Stimulated activated CD8-positive, alpha-beta memory T cell treated with anti-CD3 and anti-CD28 coated beads, Interleukin-12 subunit alpha, Interleukin-12 subunit beta, amount 100 ng/mL, for 4 hours (primary cell): ENCODE measurements at places on chromosomes 5 and 9.

GRCh38 chr9:129225815-129226214 lies 47.8 kb upstream of the IER5L start:
- DNase-seq = no peak

DNA sequence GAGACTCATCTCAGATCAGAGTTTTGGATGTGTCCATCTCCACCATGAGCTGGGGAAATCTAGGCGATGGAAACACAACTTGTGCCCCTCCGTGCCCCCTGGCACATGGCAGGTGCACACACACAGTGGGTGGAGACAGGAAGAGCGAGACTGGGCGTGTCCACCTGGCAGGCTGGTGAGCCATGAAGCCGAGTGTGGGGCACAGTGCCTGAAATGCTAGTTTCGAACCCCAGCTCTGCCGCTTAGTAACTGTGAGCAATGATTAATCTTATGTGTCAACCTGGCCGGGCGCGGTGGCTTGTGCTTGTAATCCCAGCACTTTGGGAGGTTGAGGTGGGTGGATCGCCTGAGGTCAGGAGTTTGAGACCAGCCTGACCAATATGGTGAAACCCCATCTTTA lies 80.8 kb upstream of the RNU6ATAC start:
- DNase-seq = no peak

- DNase-seq = no peak
Measured at GRCh38 chr5:167168971-167169370, 1122.5 kb upstream of the WWC1 start.

DNA sequence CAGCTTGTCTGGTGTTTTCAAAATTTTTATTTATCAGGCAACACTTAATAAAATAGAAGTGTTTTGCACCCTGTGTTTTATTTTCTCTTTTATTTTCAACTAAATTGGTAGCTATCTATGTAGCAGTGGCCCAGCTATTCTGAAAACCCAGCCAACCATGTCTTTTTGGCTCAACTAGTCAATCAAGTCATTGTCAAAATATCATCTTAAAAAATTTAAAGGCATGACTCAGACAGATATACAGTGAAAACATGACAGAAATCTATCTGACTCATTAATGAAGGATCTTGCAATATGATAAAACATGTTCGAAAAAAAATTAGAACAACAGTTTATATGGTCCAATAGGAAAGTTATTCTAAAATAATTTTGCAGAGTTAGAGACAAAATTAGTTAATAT lies 75.1 kb downstream of the HSD17B4 start:
- no peak for DNase-seq

DNA sequence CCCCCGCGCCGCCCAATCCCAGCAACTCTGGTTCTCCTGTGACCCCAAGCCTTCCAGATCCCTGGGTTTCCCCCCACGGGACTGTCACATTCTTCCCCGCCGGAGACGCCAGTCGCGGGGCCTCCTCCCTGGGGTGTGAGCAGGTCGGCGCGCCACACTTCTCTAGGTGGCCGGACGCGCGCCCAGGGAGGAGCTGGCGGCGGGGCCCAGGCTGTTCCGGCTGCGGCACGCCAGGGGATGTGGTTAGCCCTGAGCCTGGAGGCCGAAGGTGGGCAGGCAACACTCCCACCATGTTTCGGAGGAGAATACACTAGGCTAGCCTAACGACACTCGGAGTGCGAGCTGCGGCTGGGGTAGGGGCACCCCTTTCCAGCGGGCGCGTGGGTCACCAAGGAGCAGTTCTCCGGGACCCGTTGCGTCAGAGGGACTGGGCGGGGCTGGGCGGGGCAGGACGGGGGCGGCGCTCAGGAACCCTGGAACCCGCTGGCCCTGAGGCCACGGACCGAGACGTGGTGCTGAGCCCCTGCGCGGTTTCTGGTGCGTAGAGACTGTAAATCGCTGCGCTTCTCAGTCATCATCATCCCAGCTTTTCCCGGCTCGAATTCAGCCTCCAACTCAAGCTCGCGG lies at the start of gene SLC27A6:
Gene SLC27A6 (plus strand): TSS at position 478 of the 627 bp plus-strand sequence. CDS start 650 bp downstream, outside the sequence.
- DNase-seq = no peak

- DNase-seq = no peak
Measured at GRCh38 chr5:148394587-148395019, 10.8 kb downstream of the FBXO38 start.

DNA sequence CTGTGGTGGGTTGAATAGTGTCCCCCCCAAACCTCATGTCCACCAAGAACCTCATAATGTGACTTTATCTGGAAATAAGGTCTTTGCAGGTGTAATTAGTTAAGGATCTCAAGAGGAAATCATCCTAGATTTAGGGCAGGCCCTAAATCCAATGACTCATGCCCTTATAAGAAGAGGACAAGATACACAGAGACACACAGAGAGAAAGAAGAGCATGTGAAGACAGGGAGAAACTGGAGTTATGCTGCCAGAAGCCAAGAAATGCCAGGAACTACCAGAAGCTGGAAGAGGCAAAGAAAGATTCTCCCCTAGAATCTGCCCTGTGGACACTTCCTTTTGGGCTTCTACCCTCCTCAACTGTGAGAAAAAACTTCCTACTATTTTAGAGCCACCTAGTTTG lies 8.8 kb downstream of the FAM13B start:
- no peak for DNase-seq

DNA sequence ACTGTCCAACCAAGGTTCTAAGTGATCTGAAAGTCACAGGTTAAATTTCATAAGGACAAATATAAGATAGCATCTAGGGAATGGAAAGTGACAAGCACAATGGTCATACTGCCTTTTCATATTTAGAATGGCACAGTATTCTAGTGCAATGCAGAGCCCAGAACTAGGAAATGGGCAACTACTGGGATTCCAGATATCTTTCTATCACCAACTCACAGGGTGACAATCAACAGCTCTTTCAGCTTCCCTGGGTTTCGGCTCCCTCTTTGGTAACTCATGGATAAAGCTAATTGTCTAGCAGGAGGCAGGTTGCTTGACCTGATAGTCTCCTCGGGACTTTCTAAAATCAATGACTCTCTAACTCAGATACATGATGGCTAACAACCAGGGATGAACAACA lies 60.4 kb downstream of the NR3C1 start:
- DNase-seq = no peak

- no peak for DNase-seq
Measured at GRCh38 chr9:24801344-24801743, 255.6 kb upstream of the IZUMO3 start.

DNA sequence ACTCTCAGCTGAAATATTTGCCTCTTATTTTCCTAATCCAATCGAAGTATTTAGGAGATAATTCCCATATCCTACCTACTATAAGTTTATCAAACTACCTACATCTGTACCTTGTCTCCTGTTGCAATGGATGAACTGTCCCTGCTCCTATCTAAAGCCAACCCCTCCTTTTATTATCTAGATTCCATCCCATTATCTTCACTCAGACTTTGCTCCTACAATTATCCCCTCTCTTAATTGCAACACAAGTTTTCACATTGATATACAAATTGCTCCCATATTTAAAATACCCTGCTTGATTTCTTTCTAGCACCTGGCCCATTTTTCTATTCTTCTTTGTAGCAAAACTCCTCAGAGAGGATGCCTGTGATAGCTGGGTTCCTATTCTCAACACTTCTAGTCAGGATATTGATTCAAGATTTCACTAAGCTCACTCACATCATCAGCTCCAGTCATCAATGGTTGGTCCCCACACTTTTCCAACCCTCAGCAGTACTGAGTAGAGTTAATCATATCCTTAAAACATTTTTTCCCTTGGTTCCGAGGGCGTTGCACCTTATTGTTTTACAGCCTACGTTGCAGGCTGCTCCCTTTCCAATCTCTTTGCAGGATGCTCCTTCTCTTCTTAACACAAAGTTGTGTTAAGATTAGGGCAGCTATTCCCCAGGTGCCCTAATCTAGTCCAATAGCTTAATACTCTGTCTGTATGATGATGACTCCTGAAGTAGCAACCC lies 177.8 kb upstream of the PTGER4 start:
- DNase-seq = no peak

- DNase-seq = no peak
Measured at GRCh38 chr9:22623236-22623635, 176.6 kb downstream of the DMRTA1 start.

DNA sequence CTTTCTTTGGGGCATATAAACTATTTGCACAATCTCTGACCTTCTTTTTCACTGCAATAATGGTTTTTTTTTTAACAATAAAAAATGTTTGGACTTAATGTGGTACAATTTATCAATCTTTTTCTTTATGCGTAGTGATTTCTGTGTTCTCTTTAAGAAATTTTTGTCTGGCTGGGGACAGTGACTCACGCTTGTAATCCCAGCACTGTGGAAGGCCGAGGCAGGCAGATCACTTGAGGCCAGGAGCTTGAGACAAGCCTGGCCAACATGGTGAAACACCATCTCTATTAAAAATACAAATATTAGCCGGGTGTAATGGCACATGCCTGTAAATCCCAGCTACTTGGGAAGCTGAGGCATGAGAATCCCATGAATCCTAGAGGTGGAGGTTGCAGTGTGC lies 72.3 kb downstream of the STK32A start:
- no peak for DNase-seq

- no peak for DNase-seq
Measured at GRCh38 chr5:132528866-132529634, 14.3 kb downstream of the IL5 start.

GRCh38 chr9:135622415-135623020 lies 16.8 kb downstream of the GLT6D1 start:
- no peak for DNase-seq

GRCh38 chr9:91071184-91071990 lies 269.8 kb downstream of the SYK start:
- DNase-seq = peak; percentile 5

GRCh38 chr5:132479111-132479951 lies 11.2 kb downstream of the IRF1 start:
- no peak for DNase-seq

DNA sequence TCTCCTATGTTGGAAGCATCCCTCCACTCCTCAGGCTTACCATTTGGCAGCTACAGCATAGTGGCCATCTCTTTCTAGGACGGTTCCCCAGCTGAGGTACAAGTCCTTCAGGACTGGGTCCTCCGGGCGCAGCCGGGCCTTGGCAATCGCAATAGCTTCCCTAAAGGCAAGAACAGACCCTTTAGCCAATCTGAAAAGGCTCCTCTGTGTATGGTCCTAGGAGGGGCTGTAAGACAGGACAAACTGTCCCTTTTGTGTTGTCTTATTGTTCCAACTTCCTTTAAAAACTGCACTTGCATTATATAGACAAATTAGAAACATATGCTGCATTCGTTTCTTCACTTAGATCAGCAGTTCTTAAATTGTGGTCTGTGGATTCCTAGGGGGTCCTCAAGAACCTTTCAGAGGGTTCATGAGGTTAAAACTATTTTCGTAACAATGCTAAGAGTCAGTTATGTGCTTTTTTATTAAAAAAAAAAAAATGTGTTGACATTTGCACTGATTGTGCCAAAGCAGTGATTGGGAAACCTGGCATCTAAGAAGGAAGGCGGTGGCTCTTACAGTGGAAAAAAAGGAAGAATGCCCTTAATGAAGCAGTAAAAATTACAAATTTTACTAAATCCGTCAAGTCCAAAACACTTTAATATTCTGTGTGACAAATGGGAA lies 38.7 kb downstream of the GEMIN5 start:
- no peak for DNase-seq

DNA sequence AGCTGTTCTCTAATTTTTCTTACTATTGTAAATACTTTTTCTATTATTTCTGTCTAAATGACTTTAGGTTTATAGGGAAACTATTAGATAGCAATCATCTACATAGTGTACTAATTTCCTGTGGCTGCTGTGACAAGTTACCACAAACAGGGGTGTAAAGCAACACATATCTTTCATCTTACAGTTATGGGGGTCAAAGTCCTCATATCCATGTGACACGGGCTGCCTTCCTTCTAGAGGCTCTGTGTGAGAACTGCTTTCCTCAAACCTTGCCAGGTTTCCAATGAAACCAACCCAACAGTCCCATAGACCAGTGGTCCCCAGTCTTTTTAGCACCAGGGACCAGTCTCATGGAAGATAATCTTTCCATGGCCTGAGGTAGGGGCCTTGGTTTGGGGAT lies 189.1 kb downstream of the ROR2 start:
- no peak for DNase-seq

GRCh38 chr9:128771094-128771721 lies 519 bp downstream of the ZER1 start:
- DNase-seq = no peak

GRCh38 chr9:20569525-20569924 lies 52.8 kb downstream of the MLLT3 start:
- no peak for DNase-seq

DNA sequence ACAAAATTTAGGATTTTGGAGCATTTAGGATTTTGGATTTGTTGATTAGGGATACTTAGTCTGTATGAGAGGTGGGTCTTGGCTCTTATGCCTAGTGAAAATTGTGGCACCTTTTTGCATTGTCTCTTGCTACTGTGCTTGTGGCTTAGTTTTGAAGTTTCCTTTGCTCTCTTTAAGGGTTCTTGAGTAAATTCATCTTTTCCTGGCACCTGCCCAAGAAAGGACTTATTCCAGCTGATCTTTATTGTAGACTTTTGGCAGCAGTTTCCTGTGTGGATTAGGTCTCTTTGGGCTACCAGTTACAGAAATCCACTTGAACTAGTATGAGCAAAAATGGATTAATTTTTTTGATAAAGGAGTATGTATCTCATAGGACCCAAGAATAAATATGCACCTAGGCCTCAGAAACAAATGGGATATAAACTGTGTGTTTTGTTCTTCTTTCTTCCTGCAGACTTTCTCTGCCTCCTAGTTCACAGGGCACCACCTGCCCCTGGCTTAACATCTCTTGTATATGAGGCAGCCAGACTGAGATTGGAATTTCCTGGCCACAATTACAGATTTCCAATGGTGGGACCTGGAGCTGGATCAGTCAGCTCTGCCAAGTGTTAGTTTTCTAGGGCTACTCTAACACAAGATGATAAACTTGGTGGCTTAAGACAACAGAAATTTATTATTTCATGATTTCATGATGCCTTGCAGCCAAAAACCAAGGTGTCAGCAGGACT lies 44.6 kb downstream of the FOCAD start:
- DNase-seq = no peak

DNA sequence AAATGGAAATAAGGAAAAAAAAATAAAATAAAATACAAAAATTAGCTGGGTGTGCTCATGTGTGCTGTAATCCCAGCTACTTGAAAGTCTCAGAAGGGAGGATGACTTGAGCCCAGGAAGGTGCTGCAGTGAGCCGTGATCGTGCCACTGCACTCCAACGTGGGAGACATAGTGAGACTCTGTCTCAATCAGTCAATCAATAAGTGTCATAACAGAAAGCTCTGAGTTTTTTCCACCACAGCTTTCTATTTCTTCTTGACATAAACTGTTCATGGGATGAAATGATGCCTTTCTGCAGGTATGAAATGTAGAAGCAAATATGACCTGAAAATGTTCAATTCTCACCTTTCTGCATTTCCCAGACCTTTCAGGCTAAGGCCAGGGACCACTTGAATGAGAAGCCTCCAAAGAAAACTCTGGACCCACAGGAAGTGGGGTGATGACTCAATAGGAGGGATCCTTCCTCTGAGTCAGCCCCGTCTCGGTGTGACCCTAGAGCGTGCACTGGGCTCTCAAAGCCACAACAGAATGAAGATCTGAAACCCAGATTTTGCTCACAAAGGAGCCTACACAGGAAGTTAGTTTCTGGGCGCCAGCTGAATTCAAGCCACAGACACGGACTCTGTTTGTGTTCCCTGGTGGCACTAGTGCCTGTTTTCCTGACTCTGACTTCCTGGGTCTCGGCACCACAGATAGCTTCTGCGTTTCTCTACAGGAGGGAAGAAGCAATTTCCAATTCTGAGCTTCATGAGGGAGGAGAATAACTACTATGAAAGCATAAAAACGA lies 62.0 kb downstream of the ANKH start:
- DNase-seq = peak; percentile 57
